Psoas muscle (tissue), 8 donors: ENCODE measurements at places on chromosomes 3 and 15. TPM values are rescaled to one million over a fixed set of nuclear protein-coding genes. Genes with fewer than 3 reads are reported as not detected.

DNA sequence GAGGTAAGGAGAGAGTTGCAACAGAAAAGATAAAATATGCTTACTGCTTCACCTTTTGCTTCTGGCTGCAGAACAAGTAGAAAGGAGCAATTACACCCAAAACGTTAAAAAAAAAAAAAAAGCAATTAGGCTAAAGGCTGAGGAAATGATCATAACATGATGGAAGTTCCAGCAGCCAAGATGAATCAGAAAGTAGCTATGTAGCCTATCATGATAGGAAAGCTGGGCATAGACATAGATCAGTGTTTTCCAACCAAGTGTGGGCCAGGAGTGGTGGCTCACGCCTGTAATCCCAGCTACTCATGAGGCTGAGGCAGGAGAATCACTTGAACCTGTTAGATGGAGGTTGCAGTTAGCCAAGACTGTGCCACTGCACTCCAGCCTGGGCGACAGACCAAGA lies 52.6 kb downstream of the AGTR1 start:
- DNase-seq, result no peak

- no peak for DNase-seq
These were observed 91.7 kb upstream of the MBNL1 start for GRCh38 chr3:152176998-152177397.

DNA sequence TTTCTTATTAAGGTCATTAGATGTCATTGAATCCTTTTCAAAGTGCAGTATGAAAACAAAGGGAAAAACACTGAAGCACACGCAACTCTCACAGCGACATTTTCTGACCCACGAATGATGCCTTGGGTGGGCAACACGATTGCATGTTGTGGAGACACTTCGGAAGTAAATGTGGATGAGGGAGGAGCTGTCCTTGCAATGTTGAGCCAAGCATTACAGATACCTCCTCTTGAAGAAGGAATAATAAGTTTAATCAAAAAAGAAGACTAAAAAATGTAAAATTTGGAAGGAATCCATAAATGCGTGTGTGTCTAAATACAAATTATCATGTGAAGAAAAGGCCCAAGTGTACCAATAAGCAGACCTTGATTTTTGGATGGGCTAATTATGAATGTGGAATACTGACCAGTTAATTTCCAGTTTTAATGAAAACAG lies 16.9 kb downstream of the THBS1 start:
- no peak for DNase-seq

Gene GPR160
- 1.1 TPM for total RNA-seq

Gene DAZL
- total RNA-seq, result not detected

Gene DISP2
- 0.62 TPM for total RNA-seq

Gene RASGRP1
- 0.10 TPM for total RNA-seq

Gene ITPKA
- 0.23 TPM for total RNA-seq

Gene ATP13A4
- 0.36 TPM for total RNA-seq

Gene CPOX
- total RNA-seq, result 6.9 TPM
